KG1 (cell line): ENCODE measurements at places on chromosomes 16 and 17.
A peak's percentile ranks its signal among the peaks of the same experiment; 100 is the strongest.

DNA sequence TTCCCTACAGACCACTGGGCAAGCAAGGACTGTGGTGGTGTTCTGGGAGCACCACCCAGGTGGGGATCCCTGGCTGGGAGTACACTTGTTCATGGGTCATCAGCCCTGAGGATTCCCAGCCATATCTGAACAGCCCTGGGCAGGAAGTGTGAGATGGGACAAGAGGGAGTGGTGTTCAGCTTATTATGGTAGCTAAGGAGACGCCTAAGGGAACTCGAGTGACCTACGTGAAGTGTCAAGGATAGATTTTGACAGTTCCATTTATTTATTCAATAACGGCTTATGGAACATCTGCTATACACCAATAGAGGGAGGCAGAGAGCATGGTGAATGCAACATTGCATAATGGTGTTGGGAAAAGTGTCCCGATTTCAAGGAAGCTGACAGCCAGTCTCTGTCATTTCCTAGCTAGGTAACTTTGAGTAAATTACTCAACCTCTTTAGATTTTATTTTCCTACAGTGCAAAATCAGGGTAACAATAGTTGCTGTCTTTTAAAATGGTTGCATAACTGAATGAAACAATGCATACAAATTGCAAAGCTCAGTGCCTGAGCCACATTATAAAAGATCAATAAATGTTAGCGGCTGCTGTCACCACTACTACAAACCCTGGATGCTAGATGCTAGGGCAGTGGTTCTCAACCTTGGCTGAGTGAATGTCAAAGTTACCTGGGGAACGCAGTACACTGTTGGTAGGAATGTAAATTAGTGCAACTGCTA, 534.1 kb downstream of the GRIN2A start:
- DNase-seq, result no peak

- DNase-seq, result peak; percentile 53
Observed at GRCh38 chr16:30651124-30652004, 604 bp downstream of the PRR14 start.

DNA sequence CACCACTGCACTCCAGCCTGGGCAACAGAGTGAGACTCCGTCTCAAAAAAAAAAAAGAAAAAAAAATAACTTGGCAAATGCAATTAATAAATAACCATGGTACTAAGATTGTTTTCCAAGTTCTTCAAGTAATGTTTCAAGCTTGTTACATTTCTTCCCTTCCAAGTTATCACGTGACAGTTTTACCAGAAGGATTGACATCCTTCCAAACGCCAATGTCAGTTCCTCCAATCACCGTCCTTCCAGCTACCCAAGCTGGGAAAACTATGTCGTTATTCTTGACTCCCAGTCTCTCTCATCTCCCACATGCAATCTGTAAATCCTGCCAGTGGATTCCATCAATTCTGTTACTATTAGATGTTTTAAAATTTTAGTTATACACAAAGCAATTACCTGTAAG, 3.9 kb upstream of the PHAF1 start:
- DNase-seq, result no peak

GRCh38 chr16:75385507-75386152, 47.7 kb downstream of the CFDP1 start:
- DNase-seq, result peak; percentile 23

DNA sequence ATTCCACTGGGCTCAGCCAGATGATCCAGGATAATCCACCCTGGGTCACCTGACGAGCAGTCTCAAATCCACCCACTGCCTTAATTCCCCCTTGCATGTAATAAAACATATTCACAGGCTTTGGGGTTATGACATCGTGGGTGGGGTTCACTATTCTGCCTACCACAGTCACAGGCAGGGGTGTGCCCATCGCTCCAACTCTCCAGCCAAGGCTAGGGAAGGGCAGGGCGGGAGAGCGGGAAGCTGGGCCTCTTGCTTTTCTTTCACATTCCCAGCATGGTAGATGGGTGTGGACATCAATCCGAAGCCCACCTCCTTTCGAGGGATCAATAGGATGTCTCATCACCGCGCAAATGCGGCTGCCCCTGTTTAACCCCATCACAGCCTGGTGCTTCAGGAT, 12.7 kb upstream of the CD300LD start:
- DNase-seq, result no peak

DNA sequence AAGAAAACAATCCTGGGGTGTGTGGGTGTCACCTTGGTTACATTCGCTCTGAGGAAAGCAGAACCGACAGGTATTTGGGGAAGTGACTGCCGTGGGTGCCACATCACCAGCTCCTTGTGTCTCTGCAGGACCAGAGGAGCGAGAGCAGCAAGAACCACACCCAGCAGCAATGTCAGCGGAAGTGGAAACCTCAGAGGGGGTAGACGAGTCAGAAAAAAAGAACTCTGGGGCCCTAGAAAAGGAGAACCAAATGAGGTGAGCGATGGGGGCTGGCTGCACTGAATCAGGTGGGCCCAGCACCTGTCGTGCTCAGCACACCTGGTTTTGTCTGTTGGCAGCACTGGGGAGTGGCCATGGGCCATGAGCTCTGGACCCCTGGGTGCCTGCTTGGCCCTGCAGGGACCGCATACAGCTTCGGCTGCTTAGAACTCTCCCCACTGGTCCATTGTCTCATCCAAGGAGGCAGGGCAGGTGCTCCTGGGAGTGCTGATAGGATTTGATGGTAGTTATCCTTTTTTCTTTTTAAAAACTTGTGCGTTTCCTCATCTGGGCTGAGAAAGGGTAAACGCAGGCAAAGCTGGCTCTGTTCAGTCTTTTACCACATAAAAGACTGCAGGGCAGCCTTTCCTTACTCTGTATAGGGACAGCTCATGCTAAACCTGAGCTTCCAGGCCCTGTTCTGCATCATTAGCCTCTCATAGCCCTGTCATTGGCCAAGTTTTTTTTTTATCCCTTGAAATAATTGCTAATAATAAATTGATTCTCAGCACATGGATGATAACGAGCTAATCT, 29.4 kb downstream of the HMOX2 start:
- peak; percentile 73 for DNase-seq

DNA sequence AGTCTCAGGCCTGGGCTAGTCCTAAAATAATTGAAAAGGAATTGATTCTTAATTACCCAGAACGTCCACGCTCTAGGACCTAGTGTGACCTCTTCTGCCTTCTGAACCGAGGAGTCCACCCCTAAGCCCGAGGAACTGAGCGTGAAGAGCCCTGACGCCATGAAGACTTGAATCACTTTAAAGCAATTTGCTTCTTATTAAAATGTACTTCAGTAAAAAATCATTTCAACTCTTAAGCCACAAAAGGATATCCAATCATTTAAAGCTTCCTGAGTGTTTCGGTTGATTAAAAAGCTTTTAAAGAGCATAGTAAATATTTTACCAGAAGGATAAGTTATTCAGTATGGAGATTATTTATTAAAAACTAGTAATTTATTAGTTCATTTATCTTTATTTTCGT, 11.6 kb downstream of the HSBP1 start:
- DNase-seq, result no peak

- no peak for DNase-seq
Observed at GRCh38 chr17:68204736-68205135, 43.1 kb upstream of the AMZ2 start.

- DNase-seq, result no peak
Observed at GRCh38 chr17:78934681-78935418, 9.7 kb upstream of the TIMP2 start.

DNA sequence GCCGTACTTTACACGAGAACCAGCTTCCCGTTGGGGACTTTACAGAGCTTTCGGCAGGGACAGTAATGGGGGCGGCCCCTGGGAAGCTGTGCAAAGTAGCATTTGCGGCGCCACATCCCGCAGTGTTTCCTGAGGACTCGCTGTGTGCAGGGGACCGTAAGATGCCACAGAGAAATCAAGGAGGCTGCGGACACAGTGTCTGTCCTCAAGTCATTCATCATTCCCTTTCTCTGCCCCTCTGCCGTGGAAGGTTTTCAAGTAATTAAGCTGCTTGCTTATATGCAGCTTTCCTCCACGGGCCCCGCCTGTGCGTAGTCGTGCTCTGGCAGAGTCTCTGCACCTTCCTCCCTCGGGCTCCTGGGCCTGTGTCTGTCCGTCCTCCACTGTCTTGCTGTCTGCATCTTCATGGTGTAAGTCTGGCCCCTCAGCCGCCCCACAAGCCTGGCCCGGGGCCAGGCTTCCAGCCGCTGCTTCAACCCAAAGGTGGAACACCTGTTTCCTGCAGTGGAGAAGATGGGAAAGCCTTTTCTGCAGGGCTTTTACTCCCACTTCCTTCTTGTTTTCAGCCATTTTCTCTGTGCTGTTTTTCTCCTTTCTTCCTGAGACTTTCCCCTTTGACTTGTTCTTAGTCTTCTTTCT, 216.9 kb upstream of the CHMP6 start:
- DNase-seq, result peak; percentile 91
